ENCODE measurements at places on chromosomes 12 and 14.

GRCh38 chr14:75282170-75282554, 3.5 kb downstream of the FOS start:
- no peak for DNase-seq

DNA sequence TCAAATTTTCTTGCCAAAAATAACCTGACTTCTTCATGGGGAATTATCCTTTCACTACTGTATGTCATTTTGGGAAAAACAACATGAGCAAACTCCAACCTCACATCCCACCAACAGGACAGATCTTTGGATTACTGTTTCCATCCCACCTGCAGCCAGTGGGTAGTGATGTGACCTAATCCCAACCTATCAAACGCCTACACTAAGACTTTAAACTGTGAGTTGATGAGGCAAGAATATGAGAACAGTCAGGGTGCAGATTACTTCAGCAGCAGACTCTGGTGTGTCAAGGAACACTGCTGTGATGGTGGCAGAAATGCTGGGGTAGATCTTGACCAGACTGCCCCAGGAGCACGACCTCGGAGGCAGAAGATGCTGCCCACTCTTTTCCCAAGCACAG, 293.2 kb downstream of the DUSP6 start:
- no peak for DNase-seq

- no peak for DNase-seq
Observed at GRCh38 chr12:119319638-119320037, 14.9 kb upstream of the CCDC60 start.

DNA sequence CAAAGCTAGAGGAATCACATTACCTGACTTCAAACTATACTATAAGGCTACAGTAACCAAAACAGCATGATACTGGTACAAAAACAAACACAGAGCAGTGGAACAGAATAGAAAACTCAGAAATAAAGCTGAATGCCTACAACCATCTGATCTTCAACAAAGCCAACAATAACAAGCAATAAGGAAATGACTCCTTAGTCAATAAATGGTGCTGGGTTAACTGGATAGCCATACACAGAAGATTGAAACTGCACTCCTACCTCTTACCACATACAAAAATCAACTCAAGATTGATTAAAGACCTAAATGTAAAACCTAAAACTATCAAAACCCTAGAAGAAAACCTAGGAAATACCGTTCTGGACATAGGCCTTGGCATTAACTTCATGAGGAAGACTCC, 182.6 kb upstream of the CNOT2 start:
- DNase-seq, result no peak

GRCh38 chr14:56379956-56380355, 199.6 kb upstream of the TMEM260 start:
- DNase-seq, result no peak

- no peak for DNase-seq
Observed at GRCh38 chr12:2160043-2160442, 107.3 kb downstream of the CACNA1C start.

DNA sequence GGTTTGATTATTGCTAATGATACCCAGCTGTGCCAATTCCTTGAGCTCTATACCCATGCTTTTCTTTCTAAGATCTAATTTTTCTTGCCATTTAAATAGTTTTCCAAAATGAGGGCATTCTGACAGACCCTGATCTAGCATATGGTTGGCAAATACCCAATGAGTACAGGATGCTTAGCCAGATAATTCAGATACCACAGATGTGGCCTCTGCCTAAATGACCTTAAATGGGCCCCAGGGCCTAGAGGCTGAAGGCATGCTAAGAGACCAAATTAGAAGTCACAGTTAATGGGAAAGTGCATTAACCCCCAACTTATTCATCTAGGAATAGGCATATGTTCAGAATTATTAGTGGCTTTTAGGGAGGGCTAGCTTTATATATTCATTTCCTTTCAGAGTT, 122.3 kb upstream of the CNOT2 start:
- DNase-seq, result no peak

GRCh38 chr14:101049511-101049910, 146.0 kb upstream of the RTL1 start:
- no peak for DNase-seq

- no peak for DNase-seq
Observed at GRCh38 chr12:1936406-1937320, 18.2 kb upstream of the CACNA2D4 start.

All from WTC11 (cell line).